ENCODE measurements at places on chromosomes 4 and X.

DNA sequence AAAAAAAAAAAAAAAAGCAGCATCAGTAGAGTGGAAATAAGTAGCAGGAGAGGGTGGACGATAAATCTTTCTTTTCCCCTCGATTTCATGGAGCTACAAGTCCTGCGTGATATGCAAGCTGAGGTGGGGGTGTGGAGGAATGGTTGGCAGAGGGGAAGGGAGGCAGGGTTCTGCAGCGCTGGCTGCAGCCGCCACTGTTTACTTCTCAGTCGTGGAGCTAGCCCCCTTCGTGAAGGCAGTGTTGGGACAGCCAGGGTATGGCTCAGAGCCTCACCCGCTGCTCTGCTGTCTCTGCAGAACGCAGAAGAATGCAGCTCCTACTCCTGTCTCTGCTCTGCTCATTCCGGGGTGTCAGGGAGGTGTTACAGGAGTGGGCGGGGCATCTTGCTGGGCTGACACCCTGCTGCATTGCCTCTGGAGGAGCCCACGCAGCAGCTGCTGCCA, 140.6 kb downstream of the GPM6A start:
- DNase-seq, result no peak

DNA sequence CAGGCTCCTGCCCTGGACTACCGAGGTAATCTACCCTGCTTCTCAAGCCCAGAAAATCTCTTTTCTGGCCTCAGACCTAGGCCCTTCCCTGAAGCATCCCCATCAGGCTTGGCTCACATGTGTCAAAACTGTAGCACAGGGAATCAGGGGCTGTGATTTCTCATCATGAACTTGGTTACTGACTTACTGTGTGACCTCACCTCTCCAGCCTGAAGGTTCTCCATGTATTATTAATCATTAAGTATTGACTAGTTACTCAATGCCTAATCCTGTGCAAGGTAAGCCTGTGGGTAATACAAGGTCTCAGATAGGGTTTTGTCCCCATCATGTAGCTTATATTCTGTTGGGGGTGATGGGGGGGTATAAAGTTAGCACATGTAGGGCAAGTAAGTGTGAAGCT, 6.8 kb downstream of the SRPX2 start:
- no peak for DNase-seq

- DNase-seq, result no peak
Measured at GRCh38 chr4:10120943-10121567, 4.5 kb upstream of the WDR1 start.

DNA sequence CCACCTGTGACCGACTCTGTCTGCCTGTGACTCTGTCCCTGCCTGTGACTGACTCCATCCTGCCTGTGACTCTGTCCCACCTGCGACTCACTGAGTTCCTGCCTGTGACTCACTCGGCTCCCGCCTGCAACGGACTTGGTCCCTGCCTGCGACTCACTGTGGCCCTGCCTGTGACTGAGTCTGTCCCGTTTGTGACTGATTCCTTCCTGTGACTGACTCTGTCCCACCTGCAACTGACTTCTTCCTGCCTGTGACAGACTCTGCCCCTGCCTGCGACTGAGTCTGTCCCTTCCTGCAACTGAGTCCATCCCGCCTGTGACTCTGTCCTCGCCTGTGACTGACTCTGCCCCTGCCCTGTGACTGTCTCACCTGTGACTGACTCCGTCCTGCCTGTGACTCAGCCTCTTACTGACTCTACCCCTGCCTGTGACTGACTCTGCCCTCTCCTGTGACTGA, 9.6 kb upstream of the UVSSA start:
- no peak for DNase-seq

- peak; percentile 48 for DNase-seq
Measured at GRCh38 chr4:82201805-82202641, 171.8 kb downstream of the HNRNPD start.

GRCh38 chr4:159400558-159401225, 297.8 kb downstream of the RAPGEF2 start:
- peak; percentile 84 for DNase-seq

DNA sequence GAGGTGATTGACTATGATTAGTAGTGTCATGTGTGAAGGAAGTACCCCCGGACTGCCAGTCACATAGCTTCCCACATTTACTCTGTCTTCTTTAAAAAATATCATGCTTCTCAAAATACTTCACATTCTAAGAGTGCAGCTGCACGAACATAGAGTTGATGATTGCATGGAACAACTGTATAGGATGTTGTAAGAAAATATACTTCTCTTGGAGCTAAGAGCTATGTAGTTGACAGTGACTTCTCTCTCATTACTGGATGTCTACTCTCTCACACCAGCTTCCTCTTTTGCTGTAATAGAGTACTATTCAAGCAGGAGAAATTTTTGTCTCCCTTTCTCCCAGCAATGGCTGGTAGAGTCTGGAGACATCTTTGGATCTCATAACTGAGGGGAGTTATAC, 99.4 kb upstream of the PUDP start:
- no peak for DNase-seq

- peak; percentile 62 for DNase-seq
Measured at GRCh38 chr4:124212815-124213630, 499.5 kb downstream of the ANKRD50 start.

DNA sequence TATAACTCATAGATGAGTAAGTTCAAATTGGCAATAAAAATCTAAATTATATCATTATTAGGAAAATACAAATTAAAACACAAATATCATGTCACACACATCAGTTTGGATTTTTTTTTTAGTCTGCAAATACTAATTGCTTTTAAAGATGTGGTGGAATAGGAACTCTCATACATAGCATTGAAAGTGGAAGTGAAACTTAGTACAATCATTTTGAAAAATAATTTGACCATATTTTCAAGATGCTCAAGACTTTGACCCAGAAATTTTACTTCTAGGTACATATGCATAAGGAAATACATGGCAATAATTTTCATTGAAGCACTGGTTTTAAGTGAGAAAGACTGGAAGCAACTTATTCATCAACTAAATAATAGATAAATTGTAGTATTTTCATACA, 147.5 kb upstream of the SMIM31 start:
- no peak for DNase-seq

DNA sequence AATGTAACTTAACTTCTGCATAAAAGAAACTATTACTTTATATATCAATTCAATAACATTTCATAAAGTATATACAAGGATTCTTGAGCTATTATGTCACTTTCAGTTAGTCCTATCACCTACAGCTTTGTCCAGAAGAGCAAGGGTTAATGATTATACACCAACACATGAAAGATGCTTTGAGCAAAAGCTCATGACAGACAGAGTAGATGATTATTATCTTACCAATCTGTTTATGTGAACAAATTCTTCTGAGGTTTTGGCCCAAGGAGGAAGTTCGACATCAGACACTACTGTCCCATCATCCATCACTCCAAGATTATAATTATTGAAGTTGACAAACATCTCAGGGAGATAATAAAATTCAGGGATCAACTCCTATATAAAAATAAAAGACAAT, 166.7 kb upstream of the MAB21L2 start:
- no peak for DNase-seq

DNA sequence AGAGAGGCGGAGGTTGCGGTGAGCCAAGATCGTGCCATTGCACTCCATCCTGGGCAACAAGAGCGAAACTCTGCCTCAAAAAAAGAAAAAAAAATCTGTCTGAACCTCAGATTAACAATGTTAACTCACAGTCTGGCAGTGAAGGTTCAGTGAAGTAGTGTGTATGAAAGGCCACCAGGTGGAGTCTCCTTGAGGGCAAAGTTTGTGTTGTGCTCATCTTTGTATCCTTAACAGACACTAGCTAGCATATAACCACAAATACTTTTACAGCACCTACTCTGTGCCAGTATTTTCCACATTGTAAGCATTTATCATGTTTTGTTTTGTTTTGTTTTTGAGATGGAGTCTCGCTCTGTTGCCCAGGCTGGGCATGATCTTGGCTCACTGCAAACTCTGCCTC, 46.0 kb upstream of the MGST2 start:
- DNase-seq, result no peak

- peak; percentile 48 for DNase-seq
Measured at GRCh38 chr4:173169428-173170181, 994 bp downstream of the GALNT7 start.

DNA sequence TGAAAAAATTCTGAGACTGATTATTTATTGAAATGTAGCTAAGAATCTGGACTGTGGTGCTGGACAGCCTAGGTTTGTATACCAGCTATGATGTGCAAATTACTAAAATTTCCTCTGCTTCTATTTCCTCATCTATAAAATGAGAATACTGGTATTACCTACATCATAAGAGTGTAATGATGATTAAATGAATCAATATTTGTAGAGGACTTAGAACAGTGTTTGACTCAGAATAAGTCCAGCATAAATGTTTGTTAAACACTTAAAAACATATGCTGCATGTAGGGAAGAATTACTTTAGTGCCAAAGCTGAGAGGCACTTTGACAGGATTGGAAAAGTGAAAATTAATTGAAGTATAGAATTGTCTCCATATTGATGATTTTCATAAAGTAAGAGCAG, 55.3 kb upstream of the TMPRSS11F start:
- DNase-seq, result no peak

DNA sequence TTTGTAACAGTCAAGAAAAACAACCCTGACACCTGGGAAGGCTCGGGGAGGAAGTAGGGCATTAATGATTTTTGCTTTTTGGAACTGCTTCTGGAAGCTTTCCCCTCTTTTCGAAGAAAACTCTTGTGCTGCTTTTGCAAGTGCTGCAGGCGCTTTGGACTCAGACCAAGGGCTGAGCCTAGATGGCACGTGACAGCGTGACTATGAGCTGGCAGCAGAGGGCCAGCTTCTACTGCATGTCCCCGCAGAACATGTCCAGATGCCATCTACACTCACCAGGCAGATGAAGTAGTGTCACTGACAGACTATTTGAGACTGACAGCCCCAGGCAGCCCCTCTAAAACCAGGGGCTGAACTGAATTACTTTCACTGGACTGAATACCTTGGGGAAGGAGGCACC, 6.2 kb downstream of the NR0B1 start:
- DNase-seq, result no peak

GRCh38 chr4:126800575-126801141, 832.1 kb upstream of the INTU start:
- no peak for DNase-seq
